T-helper 2 cell (primary cell): ENCODE measurements at places on chromosomes 16 and 17.
A peak's percentile ranks its signal among the peaks of the same experiment; 100 is the strongest.

DNA sequence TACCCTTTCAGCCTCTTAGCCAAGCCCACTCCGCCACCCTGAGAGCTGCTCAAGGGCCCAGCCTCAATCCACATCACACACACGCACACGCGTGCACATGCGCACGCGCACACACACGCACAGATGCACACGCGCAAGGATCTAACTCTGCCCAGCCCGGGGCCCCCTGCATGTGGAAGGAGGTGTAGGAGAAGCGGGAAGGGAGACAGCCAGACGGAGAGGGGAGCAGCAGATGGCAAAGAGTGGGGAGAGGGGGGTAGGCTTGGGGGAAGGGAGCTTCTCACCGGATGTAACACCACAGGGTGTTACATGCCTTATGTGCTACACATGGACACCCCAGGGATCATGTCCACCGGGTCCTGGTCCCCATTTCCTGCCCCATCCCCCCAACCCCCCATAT, 15.3 kb downstream of the DLG4 start:
- DNase-seq = peak; percentile 21

DNA sequence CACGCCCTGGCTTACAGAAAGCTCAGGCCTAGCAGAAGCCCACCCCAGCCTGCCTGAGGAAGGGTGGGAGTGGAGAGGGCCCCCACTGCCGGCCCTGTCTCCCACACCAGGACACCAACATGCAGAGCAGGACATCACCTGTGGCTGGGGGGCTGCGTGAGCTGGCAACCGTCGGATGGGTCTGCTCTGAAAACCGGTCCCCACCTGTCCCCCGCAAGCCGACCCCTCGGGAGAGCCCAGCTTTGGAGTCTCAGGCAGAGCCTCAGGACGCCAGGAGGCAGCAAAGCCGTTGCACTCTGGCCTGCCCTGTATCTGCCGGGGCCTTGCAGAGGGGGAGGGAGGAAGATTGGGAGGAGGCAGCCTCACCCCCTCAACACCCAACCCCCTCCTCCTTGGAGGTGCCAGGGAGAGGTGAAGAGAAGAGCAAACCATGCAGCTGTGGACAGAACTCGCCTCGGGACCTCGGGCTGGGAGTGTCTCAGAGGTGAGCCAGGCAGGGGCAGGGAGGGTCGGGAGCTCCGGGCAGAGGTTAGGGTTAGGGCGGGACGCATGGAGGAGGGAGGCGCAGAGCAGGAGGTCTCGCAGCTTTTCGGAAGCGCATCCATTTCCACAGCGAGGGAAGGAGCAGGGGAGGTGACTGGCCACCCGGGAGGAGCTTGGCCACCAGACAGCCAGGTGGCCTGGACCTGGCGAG, 30.4 kb upstream of the ZC3H18 start:
- no peak for DNase-seq

DNA sequence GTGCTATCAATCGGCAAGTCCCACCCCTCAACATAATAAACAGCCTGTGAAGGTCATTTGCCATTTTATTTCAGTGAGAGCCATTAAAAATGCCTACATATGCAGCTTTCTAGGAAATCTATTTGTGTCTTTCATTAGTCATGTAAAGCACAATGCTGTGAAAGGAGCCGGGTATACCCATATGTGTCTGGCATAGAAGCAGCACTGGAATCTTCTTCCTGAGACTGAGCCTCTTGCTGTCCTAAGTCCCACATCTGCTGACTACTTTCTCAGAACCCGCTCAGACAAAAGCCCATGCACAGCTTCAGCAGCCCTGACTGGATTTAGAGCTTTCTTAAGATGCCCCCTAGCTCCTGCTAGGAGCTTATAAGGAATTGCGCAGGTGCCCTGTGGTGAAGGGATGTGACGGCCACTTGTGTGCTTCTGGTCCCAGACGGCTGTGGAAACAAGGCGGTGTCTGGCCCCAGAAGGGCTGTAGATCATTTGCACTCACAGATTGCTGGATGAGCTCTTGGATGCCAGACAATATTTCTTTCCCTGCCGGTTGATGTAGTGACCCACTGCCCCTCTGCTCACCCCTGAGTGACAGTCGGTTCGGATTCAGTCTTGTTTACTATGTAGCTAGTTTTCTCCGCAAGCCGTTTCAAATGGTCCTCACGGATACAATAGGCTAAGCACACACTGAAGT, 172.2 kb downstream of the ANKFN1 start:
- no peak for DNase-seq

DNA sequence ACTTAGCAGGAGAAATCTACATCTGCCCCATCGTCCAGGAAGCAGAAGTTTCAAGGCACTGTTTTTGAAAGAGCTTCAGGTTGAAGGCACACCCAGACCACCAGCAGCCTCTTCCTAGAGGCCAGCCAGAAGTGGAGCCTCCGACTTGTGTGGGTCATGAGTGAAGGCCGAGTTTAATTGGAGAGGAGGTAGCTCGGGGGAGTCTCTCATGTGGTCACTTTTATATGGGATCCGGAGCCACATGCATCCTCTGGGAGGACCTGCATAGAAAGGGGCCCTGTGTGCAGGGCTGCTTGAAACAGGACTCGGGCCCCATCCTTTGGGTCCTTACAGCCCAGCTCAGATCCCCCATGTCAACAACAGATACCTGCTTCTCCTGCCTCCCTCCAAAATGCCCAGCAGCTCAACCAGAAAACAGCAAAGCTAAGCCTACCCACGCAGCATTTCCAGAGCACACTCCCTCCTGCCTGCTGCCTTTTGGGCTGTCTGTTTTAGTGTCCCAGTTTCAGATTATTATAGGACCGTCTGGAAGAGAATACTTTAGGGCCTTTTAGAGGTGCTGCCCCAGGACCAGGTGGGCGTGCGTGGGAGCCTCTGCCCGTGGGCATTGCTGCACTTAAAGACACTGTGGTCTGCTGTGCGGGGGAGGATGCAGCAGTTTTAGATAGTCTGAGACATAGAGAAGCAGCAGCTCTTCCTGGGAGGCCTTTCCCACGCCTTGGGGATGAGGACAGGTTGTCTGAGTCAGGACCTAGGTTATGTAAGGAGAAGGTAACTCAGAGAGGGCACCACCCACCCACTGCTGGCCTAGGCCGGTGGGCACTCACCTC, 29.5 kb downstream of the MPRIP start:
- DNase-seq = no peak

DNA sequence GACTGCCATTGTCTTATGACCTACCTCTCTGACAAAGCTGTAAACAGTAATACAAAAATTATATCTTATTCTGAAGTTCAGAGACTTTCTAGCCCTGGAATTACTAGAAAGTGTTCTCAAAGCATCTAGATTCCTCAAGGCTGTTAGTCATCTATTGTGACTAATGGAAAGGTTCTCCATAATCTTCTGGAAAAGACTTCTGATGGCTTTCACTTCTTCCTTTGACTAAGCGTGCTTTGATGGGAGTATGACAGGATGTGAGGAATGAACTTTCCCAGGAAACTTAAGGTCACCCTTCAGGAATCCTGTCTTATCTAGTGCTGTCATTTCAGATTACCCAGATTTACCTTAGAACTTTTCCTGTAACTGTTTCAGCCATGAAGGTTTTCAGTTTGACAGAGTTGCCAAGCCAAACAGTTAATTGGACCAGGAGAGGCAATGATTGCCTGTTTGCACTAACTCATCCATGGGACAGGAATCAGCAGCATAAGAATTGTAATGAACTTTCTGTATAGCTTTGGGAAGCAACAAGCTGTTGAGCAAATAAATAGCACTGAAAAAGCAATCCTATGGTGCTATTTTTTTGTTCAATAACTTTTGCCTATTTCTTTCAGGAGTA, 43.5 kb downstream of the AP2B1 start:
- no peak for DNase-seq

DNA sequence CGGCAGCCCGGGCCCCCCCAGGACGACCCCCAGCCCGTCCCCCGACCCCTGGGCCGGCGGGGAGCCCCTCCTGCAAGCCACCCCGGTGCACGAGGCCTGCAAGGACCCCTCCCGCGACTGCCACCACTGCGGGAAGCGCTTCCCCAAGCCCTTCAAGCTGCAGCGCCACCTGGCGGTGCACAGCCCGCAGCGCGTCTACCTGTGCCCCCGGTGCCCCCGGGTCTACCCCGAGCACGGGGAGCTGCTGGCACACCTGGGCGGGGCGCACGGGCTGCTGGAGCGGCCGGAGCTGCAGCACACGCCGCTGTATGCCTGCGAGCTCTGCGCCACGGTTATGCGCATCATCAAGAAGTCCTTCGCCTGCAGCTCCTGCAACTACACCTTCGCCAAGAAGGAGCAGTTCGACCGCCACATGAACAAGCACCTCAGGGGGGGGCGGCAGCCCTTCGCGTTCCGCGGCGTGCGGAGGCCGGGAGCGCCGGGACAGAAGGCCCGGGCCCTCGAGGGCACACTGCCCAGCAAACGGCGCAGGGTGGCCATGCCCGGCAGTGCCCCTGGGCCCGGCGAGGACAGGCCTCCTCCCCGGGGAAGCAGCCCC, 15.6 kb upstream of the ZFPM1 start:
- peak; percentile 60 for DNase-seq
